Activated T-cell treated with anti-CD3 and anti-CD28 coated beads, Interleukin-2, amount 50 U/mL, for 4 hours (primary cell): ENCODE measurements at places on chromosomes 5 and 9. TPM values are rescaled to one million over a fixed set of nuclear protein-coding genes. Genes with fewer than 3 reads are reported as not detected.

DNA sequence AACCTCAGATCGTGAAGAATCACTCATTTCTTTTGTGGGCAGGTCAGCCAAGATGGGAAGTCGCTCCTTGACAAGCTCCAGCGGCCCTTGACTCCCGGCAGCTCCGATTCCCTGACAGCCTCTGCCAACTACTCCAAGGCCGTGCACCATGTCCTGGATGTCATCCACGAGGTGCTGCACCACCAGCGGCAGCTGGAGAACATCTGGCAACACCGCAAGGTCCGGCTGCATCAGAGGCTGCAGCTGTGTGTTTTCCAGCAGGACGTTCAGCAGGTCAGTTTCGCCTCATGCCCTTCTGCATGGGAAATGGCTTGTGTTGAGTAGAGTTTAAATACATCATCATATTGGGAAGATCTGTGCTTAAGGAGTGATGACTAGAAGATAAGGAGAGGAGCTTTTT lies 173.3 kb downstream of the TRIO start:
- no peak for DNase-seq

- DNase-seq: no peak
These were observed 119.1 kb upstream of the HAPLN1 start for GRCh38 chr5:83839788-83840187.

DNA sequence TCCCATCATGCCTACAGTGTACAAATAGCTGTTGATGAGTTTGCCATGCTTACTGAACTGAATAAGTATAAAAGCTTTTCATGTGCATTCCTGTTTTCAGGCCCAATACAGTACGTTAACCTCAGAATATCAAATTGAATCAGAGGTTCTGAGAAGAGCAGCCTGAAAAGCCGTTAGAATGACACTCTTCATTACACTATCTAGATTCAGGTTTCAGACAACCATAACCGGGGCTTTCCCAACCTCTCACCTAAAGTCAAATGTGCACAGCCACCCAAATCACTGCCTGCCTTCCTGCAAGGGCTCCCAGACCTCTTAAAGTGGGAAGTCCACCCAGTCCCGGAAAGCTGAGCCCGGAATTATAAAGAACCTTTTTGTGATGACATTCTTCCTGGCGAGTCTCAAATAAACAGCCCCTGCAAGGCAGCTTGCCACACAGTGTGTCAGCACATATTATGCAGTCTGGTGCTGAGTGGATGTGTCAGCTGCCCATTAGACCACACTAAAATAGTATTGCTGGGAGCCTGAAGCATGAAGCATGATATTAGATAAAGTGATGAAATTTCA lies 245.8 kb downstream of the TLE4 start:
- DNase-seq: no peak

DNA sequence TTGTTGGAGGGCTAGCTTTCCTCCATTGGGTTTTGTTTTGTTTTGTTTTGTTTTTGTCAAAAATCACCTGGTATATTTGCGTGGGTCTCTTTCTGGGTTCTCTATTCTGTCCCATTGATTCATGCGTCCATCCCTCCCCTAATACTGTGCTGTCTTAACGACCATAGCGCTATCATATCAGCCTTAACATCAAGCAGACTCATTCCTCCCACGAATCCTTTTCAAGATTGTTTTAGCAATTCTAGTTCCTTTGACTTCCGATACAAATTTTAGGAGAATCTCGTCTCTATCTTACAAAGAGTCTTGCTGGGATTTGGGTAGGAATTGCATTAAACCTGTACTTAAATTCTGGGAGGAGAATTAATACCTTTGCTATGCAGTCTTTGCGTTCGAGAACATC lies 31.1 kb upstream of the RNF130 start:
- DNase-seq: no peak

GRCh38 chr9:7899753-7900152 lies 100.2 kb upstream of the DMAC1 start:
- DNase-seq: no peak

DNA sequence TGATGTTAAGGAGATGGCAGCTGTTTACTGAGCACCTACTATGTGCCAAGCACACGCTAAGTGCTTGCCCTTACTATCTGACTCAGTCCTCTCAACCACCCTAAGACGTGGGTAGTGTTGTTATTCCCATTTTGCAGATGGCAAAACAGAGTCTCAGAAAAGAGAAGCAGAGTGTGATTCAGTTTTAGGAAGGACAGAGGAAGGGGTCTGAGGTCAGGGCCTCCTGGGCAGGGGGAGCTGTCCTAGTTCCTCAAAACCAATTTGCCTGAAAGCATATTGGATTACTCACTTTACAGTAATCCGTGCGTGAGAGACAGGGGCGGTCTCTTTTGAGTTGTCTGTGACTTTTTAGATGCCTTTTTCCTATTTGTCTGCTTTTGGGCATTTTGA lies 23.2 kb downstream of the DNM1 start:
- no peak for DNase-seq

IER5L gene
- total RNA-seq: 1.9 TPM

STPG3 gene
- total RNA-seq: not detected
